SHP77 treated with DMSO at 0.1 percent for 48 hours (cell line): ENCODE measurements at places on chromosomes 2 and 18.

DNA sequence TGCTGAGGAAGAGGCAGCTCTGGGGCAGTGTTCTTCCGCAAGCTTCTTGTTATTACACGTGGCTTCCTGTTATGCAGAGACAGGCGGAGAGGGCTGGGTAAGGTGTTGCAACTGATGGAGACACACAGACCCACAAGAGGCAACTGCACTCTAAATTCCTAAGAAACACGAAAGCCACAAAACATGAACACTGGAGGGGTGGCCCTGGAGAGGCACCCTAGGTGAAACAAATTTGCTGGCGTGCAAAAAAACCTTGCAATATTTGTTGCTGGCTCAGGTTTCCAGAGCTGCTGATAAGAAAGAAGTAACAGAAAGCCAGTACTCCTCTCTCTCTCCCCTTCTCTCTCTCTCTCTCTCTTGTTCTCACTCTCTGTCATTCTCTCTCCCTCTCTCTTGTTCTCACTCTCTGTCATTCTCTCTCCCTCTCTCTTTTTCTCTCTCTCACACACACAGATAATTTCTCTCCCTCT, 31.8 kb downstream of the ARHGAP25 start:
- no peak for DNase-seq

DNA sequence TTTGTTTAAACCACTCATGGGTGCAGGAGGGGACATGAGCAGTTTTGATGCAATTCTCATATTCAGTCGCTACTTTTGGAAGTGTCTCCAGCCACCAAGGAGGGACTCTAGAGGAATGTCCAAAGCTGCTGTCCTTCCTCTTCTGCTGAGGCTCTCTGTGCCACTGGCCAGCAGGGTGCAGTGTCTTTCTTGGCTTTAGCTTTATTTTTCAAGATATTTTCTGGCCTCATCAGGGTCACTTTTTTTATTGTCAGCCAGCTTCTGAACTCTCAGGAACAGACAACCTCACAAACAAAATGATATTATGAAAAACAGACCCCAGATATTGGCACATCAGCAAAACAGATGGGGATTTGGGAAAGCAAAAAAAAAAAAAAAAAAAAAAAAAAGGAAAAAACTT, 289.3 kb upstream of the ZSWIM2 start:
- DNase-seq: no peak

DNA sequence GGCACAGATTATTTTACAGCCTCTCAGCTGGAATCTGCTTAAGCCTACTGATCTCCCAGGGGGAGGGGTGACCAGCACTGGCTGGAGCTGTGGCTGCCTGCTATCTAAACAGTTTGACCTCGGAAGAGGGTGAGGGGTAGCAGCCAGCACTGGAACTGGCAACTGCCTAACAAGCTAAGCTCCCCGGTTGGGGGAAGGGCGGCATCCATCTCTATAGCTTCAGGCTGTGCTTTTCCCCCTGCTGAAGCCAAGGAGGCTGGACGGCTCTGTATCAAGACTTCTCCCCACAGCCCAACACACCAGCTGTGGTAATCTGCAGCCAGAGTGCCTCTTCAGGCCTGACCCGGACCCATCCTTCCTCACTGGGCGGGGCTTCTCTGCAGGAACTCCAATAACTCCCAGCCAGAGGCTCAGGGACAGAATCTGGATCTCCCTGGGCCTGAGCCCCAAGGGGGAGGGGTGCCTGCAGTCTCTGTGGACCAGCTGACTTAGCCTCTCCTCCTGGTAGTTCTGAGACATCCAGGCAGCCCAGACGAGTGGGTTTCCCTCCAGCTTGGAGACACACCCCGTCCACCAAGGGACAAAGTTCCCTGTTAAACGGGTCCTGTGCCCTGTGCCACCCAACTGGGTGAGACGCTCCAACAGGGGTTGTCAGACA, 560.2 kb downstream of the LRP1B start:
- DNase-seq: no peak

- DNase-seq: no peak
Observed at GRCh38 chr2:181642086-181642485, 14.8 kb downstream of the CERKL start.

DNA sequence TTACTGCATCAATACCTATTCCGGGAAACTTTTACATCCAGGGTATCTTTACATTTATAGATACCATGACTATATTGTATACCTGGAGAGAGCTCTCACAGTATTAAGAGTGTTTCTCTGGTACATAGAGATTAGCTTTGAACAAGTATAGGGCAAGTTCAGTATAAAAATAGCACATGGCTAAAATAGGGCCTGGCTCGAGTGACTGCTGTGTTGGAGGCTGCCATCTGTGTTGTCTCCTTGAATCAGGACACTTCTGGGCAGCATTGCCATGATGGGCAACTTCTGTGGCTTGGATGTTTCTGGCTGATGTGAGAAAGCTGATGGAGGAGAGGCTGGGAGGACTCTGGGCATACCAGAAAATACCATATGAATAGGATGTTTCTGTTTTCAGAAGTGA, 18.7 kb downstream of the ARHGAP28 start:
- no peak for DNase-seq

GRCh38 chr2:203453858-203454451, 81.1 kb downstream of the RAPH1 start:
- DNase-seq: peak; percentile 23

- no peak for DNase-seq
Observed at GRCh38 chr18:42784632-42785031, 330.9 kb downstream of the RIT2 start.

DNA sequence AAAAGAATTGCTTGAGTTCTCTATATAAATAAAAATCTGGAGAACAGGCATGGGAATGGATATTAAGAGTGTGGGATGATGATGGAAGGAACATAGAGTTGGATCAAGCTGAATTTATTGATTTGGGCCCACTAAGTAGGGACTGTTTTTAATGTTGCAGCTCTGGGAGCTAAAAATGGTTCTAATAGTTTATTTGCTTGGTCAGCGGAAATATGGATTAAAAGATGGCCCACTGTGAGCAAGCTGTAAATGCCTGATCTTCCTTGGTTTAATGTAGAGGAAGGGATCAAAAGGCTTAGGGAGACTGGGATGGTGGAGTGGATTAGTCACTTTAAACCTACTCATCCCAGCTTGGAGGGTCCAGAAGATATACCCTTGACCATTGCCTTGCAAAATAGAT, 429.4 kb upstream of the NXPH2 start:
- no peak for DNase-seq

GRCh38 chr2:216478791-216479190, 19.9 kb upstream of the RPL37A start:
- DNase-seq: no peak

GRCh38 chr2:129164220-129164949, 815.1 kb upstream of the RAB6C start:
- DNase-seq: no peak

- no peak for DNase-seq
Observed at GRCh38 chr18:25097569-25098056, 254.4 kb downstream of the ZNF521 start.

- no peak for DNase-seq
Observed at GRCh38 chr18:46070815-46071652, 1.0 kb downstream of the PSTPIP2 start.

DNA sequence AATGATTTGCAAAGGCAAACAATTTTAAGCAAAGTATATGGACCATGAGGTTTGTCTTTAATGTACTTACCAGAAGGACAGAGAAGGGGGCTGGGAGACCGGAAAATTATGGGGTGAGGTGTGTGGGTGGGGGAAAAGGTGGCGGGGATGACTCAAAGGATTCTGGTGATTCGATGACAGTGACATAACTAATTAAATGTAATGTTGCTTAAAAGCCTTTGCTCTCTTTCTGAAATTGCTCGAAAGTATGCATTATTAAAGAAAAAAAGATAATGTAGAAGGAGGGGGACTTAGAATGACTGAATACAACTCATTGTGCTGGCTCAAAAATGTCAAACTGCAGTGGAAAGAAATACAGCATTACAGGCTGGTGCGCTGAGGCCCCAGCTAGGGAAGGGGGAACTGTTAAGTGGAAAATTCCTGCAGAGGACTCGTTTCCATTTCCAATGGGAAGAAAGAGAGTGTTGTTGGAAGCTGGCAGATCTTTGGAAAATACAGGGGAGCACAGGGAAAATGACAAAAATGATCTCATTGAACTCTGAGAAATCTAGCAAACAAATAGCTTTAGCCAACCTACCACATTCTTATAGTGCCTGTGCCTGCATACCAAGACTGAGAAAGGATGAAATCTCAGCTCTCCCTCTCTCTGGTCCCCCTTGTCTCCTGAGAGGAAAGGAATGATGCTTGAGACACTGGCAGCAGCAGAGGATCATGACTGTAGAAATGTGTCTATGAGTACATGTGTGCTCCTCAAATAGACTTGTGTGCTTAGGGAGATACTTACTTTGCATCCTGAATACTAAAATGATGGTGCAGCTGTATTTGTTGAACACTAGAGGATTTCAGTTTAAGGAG, 632.4 kb downstream of the NYAP2 start:
- no peak for DNase-seq

GRCh38 chr2:10075571-10076209, 4.5 kb downstream of the CYS1 start:
- no peak for DNase-seq

GRCh38 chr2:197795277-197795676, 9.1 kb upstream of the PLCL1 start:
- DNase-seq: no peak

DNA sequence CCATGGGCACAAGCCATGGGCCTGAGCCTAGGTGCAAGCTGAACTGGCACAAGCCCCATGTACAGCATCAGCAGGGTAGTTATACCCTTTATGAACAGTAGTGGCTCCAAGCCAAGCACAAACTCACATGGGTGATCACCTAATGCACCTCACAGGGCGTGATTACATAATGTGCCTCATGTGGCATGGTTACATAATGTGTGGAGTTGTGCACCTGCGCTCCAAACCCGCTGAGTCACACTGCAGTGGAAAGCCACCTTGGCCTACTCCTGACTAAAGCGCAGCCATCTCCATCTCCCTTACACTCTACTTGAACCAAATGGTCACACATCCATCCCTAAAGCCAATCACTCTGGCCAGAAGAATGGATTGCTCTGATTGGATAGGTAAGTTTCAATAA, 279.7 kb downstream of the MBD2 start:
- no peak for DNase-seq

DNA sequence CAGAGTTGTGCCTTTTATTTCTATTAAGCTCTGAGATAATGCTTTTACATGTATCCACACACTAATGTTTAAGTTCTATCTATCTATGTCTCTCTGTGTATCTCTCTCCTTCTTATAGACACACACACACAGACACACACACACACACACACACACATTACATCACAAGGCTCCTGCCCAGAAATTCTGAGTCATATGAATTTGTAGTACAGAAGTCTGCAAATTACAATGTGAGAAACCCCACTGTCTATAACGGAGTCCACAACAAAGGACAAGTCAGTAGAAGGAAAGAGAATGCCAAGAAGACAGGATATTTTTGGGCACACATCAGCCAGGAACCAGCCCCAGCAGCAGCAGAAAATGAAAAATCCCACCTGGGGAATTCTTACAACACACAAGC, 142.4 kb downstream of the EN1 start:
- DNase-seq: no peak

- no peak for DNase-seq
Observed at GRCh38 chr2:69514819-69515218, 77.6 kb upstream of the NFU1 start.

DNA sequence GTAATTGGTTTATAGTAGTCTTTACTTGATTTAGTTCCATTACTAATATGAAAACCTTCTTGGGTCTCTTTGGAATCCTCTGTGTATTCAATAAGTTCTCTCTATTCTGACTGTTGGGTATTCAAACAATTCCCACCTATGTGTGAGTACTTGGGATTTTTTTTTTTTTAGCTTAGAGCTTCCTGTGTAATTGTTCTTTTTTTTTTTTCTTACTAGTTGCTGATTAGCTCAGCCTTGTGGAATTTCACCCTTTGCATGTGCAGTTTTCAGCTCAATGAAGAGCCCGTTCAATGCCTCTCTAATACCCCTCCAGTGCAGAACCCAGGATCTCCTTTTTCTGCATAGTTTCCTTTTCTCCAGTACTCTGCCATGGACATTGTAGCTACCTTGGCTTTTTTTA, 339.1 kb upstream of the GALNT5 start:
- no peak for DNase-seq

DNA sequence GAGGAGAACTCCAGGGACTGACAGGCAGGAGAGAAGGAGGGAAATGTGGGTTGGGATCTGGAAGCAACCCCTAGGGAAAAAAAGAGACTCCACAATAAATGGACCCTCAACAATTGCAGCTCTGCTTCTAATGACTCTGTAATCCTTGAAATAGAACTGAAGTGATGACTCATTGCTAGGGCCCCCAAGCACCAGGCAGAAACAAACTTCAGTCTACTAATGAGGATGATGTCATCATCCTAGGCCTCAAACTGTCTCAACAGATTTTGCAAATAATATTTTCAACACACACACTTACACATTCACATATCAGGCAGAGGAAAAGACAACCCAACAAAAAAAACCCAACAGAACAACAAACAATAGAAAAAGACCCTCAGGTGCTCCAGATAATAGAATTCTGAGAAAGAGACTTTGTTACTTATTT, 143.3 kb downstream of the HDAC4 start:
- peak; percentile 63 for DNase-seq

GRCh38 chr2:64988420-64989125, 626 bp upstream of the SLC1A4 start:
- no peak for DNase-seq

GRCh38 chr2:183564726-183565125, 440.5 kb downstream of the NUP35 start:
- DNase-seq: no peak

- DNase-seq: no peak
Observed at GRCh38 chr2:64086347-64087082, 57.7 kb downstream of the PELI1 start.

- no peak for DNase-seq
Observed at GRCh38 chr2:153287109-153287801, 191.3 kb downstream of the RPRM start.

GRCh38 chr18:27687351-27687979, 489.5 kb downstream of the CDH2 start:
- DNase-seq: no peak

DNA sequence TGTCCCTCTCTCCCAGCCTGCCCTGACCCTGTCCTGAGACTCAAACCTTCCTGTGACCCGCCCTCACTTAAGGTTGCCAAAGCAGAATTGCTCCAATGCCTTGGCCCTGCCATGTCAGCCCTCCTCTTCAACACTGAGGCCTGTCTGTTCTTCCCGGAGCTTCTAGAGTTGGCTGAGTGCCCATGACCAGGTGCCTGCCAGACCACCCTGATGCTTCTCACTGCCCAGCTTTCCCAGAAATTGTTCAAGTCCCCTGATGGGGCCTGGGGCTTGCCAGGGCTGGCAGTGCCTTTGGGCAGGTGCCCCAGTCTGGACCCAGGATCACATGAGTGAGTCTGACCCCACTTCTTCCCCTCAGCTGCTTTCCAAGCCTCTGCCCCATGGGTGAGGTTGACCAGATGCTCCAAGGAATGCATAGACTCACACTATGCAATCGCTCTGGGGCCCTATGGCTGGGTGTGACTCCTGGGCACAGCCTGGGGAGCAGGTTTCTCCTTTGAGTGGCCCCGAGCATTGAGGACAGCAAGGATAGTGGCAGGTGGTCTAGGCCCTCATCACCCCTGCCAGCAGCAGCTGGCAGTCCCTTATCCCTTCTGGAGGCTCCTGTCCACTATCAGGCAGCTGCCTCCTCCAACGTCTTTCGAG, 3.1 kb upstream of the INPP5D start:
- DNase-seq: no peak

- DNase-seq: no peak
Observed at GRCh38 chr2:70979180-70979488, 704 bp downstream of the ANKRD53 start.
